Fibroblast of upper back skin (primary cell): ENCODE measurements at places on chromosomes 7 and 10.

DNA sequence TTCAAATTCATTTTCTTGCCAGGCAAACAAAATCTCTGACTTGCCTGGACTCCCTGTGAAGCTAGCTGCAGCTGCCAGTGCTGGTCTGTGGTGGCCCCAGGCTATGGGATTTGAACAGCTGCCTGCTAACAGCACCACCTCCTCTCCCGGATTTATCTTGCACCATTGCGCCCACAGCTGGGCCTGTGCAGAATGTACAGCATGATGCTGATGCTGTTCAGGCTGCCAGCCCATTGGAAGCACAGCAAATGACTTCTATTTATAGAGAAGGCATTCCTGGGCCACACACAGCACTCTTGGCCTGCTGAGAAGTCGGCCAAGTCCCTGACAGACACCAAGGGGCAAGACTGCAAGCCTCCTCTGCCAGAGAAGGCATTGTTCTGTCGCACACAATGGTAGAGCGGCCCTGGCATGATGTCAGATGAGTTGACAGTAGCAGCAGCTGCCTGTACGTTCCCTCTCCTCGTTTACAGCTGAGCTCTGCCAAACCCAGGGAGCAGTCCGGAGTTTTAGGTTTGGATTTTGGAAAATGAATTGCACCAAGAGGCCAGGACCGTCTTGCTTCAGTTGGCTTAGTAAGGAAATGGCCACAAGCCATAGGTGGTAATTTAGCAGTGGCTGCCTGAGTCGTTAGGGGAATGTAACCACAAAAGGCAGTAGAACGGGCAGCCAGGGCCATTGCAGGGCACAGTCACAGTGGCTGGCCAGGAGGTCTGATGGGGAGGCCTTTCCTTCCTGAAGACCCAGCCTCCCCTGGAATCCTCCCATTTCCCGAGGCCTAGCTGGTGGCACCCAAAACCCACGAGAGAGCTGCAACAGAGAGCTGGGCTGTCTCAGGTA lies 38.5 kb downstream of the MTURN start:
- peak; percentile 85 for DNase-seq

- DNase-seq, result peak; percentile 48
These were observed 14.9 kb upstream of the CCDC3 start for GRCh38 chr10:13016426-13016825.

DNA sequence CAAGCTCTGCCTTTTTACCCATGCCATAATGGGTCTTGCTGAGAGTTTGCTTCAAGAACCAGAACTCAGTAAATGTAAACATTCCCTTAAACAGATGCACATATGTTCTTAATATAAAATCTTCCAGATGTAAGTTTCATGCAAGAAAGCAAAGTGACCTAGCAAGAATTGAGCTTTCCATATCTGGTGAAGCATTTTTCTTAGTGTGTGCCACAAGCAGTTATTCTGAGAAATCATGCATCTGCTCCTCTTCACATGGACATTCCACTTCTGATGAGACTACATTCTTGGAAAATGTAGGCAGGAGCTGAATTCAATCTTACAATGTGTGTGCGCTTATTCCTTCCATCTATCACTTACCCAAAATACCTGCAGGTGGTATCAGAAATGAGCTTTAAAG lies 227.8 kb upstream of the LRRTM3 start:
- peak; percentile 28 for DNase-seq

DNA sequence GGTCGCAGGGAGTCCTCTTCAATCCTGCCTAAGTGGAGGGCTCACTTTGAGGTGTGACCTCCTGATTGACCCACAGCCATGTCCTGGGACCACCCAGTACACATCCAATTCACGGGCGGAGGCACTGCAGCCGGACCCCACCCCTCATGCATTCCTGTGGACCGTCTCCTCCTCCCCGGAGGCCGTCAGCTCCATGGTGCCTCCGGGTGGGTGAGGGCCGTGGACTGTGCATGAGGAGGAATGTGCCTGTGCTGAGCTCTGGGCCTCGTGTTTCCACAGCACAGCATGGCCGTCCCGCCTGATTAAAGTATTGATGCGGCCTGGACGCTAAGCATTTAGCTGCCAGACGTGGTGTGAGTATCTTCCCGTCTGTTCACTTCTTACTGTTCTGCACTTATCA lies 52.8 kb downstream of the CFAP46 start:
- no peak for DNase-seq

GRCh38 chr7:116028787-116029186 lies 1.8 kb downstream of the TFEC start:
- DNase-seq, result no peak

- peak; percentile 91 for DNase-seq
These were observed 174.6 kb downstream of the CCDC71L start for GRCh38 chr7:106486331-106486730.

GRCh38 chr10:77361831-77362230 lies 275.8 kb downstream of the KCNMA1 start:
- DNase-seq, result no peak

- DNase-seq, result no peak
These were observed 7.1 kb upstream of the RASGEF1A start for GRCh38 chr10:43273997-43274396.

DNA sequence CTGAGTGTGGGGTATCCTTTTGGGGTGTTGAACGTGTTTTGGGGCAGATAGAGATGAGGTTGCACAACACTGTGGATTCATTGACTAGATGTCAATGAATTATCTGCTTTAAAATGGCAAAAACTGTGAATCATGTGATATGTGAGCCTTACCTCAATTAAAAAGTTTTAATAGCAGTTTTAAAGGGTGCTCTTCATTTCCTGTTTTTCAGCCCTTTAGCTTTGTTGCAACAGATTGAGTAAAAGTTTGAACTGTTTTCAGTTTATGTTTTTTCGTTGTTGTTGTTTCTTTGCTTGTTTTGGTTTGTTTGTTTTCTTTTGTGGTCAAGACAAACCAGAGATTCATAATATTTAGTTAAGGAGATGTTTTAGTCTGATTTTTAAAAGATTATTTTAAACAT lies 9.4 kb downstream of the TAS2R41 start:
- no peak for DNase-seq

- DNase-seq, result peak; percentile 85
These were observed 262.2 kb downstream of the BAMBI start for GRCh38 chr10:28939281-28940157.

DNA sequence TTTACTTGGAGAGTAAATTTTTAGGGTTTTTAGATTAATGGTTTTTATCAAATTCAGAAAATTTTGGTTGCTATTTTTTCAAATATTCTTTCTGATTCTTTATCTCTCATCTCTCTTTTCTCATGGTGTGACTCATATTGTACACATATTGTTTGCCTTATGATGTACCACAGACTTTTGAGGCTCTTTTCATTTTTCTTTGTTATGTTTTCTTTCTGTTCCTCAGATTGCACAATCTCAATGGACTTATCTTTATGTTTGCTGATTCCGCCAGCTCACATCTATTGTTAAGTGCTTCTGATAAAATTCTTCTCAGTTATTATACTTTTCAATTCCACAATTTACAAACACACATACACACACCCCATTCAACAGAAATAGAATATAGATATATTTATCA lies 168.2 kb upstream of the IGFBP3 start:
- no peak for DNase-seq

DNA sequence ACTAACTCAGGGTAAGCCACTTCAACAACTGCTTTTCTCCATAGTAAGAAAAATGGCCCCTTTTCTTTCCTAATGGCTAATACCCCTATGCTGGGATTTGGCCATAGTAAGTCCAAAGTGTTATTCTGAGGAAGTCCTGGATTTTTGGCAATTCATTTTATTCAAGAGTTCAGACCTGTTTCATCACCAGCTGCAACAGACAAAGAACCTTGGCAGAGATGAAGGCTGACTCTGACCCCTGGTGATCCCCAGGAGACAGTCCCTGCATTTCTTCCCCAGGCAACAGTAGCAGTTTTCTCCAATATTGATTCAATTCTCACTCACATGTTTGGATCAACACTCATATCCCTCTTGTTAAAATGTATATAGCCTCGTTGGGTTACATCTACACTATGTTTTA lies 145.2 kb downstream of the RNF133 start:
- no peak for DNase-seq

GRCh38 chr7:44769776-44770294 lies 21.2 kb downstream of the ZMIZ2 start:
- DNase-seq, result peak; percentile 71
